ENCODE measurements at places on chromosomes 7 and 10. TPM values are rescaled to one million over a fixed set of nuclear protein-coding genes. Genes with fewer than 3 reads are reported as not detected.
A peak's percentile ranks its signal among the peaks of the same experiment; 100 is the strongest.

- H3K27me3 ChIP-seq: no peaks in the 10 kb centered on the region
- no peak overlapping the region for H3K27ac ChIP-seq
- peaks cover 27% of the 10 kb centered on the region for H3K36me3 ChIP-seq
- H3K4me1 ChIP-seq: no peaks in the 10 kb centered on the region
Observed at GRCh38 chr7:95582578-95583293, 13.6 kb downstream of the PDK4 start.

DNA sequence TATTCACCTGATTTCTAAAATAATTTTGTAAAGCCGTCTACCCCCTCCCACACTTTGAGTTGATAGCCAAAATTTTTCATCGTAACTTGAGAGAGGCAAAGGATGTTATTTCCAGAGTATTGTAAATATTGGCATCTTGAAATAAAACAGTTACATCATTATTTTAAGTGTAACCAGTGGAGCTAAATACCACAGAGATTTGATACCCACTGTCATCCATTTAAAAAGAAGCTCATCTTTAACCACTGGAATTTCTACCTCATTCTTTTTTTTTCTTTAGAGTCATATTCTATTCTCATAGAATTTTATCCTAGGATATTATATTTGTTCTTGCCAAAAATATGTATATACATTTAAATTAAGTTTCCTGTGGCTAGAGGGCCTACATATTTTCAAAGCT, 48.6 kb downstream of the CAMK1D start:
- H3K4me1 ChIP-seq: no peaks in the 10 kb centered on the region
- H3K27ac ChIP-seq: no peak overlapping the region
- H3K4me3 ChIP-seq: no peak overlapping the region
- no peaks in the 10 kb centered on the region for H3K27me3 ChIP-seq
- no peak for DNase-seq

Gene ITPRID1
- not detected for total RNA-seq

Gene SND1
- 154 TPM for total RNA-seq

GRCh38 chr10:71158902-71159301, 53.5 kb upstream of the UNC5B start:
- H3K4me1 ChIP-seq: no peaks in the 10 kb centered on the region
- no peak overlapping the region for H3K27ac ChIP-seq
- no peak for DNase-seq
- H3K27me3 ChIP-seq: no peaks in the 10 kb centered on the region

Gene TPK1
- 15.5 TPM for total RNA-seq

- no peak for DNase-seq
- peaks cover 25% of the 10 kb centered on the region for H3K4me1 ChIP-seq
- no peak overlapping the region for H3K27ac ChIP-seq
- no peak overlapping the region for H3K4me3 ChIP-seq
- H3K27me3 ChIP-seq: peaks cover 7% of the 10 kb centered on the region
Observed at GRCh38 chr7:128268233-128268632, 27.2 kb downstream of the LEP start.

DNA sequence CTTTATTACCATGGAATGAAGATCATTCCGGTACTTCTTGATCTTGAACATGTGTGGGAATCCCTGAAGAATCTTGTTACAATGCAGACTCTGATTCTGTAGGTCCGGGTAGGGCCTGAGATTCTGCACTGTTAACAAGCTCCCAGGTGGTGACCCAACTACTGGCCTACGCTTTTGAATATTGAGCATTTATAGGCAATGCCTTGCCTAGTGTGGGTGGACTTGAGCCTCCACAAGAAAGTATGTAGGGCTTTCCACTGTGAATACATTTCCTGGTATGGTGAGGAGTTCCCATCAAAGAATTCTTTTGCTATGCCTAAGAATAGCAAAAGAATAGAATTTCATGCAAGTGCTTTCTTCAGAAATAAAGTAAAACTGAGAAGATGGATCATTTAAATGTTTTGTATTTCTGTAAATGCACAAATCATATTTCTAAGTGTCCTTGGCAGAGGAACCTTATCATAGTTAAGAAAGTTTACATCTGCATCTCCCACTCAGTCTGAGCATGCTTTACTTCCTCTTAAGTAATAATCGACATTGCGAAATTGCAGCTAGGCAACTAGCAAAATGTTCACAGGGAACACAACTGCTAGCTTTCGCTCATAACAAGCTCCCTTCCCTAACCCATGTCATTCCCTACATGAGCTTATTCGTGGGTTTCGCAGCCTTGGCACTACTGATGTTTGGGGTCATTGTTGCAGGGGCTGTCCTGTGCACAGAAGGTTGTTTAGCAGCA, 71.4 kb downstream of the AHR start:
- H3K36me3 ChIP-seq: no peaks in the 10 kb centered on the region
- no peak for DNase-seq
- no peaks in the 10 kb centered on the region for H3K4me1 ChIP-seq
- no peaks in the 10 kb centered on the region for H3K27me3 ChIP-seq

- no peaks in the 10 kb centered on the region for H3K27me3 ChIP-seq
- DNase-seq: no peak
- H3K4me1 ChIP-seq: no peaks in the 10 kb centered on the region
- H3K36me3 ChIP-seq: no peaks in the 10 kb centered on the region
- H3K4me3 ChIP-seq: no peak overlapping the region
- no peak overlapping the region for H3K27ac ChIP-seq
Observed at GRCh38 chr10:120387326-120387725, 69.7 kb upstream of the PLPP4 start.

GRCh38 chr10:69092959-69093850, 5.3 kb downstream of the SRGN start:
- DNase-seq: peak; percentile 73
- no peaks in the 10 kb centered on the region for H3K4me1 ChIP-seq
- H3K4me3 ChIP-seq: no peak overlapping the region
- no peaks in the 10 kb centered on the region for H3K27me3 ChIP-seq

Gene TSC22D4
- total RNA-seq: 61.5 TPM

- H3K36me3 ChIP-seq: no peaks in the 10 kb centered on the region
- no peaks in the 10 kb centered on the region for H3K4me1 ChIP-seq
- DNase-seq: no peak
- no peak overlapping the region for H3K27ac ChIP-seq
Observed at GRCh38 chr10:124325633-124325914, 93.1 kb downstream of the OAT start.

Gene SPDYE16
- total RNA-seq: 0.31 TPM

GRCh38 chr7:50534690-50535290, 30.4 kb downstream of the DDC start:
- H3K36me3 ChIP-seq: no peaks in the 10 kb centered on the region
- no peaks in the 10 kb centered on the region for H3K27me3 ChIP-seq
- no peak overlapping the region for H3K27ac ChIP-seq

Gene IDI2
- not detected for total RNA-seq

DNA sequence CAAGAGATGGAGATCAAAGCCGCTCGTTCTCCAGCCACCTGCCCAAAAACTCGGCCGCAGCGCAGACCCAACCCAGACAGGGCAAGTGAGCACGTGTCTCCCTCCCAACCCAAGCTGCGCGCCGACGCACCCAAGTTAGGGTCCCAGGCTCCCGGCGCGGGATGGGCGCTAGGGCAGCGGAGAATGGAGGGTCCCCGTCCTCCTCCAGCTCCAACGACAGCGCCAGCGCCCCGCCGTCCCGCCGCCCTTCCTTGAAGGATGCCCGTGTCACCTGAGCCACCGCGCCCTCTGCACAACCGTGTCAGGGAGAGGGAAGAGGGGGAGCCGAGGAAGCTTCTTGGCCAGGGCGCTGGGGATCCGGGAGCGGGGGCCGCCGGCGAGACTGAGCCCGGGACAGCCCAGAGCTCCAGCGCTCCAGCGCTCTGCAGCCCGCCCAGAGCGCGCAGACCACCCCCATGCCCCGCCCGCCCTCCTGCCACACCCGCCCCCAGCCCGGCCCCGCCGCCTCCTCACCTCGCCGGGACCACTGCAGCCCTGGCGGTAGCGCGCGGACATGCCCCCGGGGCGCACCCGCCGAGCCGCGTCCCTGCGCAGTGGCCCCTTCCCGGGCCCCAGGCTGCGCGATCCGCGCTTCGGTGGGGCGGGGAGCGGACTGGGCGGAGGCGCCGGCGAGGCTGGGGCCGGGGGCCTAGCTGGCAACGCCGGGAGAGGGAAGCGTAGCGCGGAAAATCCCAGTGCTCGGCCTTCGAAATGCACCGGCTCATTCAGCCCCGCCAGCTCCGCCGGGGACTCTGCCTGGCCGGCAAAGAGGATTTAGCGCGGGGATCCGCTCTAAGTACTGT, at the start of gene SLC16A12:
TSS of gene SLC16A12 (minus strand) at position 424 of the 842 bp plus-strand sequence. CDS start 73,016 bp downstream, outside the sequence.
- H3K4me3 ChIP-seq: peak within 1 kb of the TSS; percentile 33
- peak; percentile 66 for DNase-seq
- H3K36me3 ChIP-seq: no peaks in the 10 kb centered on the region
- peak within 1 kb of the TSS; percentile 95 for H3K27ac ChIP-seq

DNA sequence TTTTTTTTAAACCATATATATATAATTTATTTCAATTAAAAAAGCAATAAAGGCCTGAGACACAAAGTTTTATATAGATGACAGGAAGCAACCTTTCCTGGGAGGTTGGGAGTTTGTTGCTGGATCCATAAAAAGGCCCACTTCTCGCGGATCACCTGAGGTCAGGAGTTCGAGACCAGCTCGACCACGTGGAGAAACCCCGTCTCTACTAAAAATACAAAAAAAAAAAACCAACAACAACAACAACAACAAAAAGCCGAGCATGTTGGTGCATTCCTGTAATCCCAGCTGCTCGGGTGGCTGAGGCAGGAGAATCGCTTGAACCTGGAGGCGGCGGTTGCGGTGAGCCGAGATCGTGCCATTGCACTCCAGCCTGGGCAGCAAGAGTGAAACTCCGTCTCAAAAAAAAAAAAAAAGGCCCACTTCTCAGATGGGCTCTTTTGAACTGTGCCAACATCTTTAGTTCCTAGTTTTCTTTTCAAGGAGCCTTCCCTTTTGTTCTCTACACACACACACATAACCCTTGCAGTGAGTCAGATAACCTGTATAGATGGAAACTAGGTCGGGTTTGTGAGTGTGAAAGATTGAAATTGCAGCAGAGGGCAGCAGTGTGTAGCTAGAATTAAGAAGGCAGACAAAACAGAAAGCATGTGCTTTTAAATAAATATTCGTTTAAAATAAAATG, 1.2 kb upstream of the SMNDC1 start:
- H3K27me3 ChIP-seq: no peaks in the 10 kb centered on the region
- DNase-seq: no peak
- no peak overlapping the region for H3K4me3 ChIP-seq
- peaks cover 20% of the 10 kb centered on the region for H3K4me1 ChIP-seq

DNA sequence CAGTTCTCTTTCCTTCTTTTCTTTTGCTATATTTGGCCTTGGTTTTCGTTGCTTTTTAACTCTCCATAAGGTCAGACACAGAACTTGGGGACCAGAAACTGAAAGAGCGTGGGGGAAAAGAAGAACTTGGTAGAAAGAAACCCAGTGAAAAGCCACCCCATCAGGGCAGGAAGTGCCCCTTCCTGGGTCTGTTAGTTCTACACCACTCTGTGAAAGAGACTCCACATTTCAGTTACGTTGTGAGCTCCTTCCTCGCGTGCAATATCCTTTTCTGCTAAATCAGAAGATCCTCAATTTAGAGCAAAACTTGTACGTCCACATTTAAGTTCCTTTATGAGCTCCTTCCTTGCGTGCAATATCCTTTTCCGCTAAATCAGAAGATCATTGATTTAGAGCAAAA, 220.6 kb upstream of the FOXK1 start:
- no peaks in the 10 kb centered on the region for H3K27me3 ChIP-seq
- no peak overlapping the region for H3K27ac ChIP-seq
- H3K4me3 ChIP-seq: no peak overlapping the region
- no peak for DNase-seq
- H3K4me1 ChIP-seq: no peaks in the 10 kb centered on the region

GRCh38 chr7:37040330-37040729, 316.0 kb upstream of the AOAH start:
- H3K27me3 ChIP-seq: no peaks in the 10 kb centered on the region
- H3K36me3 ChIP-seq: no peaks in the 10 kb centered on the region
- H3K4me3 ChIP-seq: no peak overlapping the region
- H3K27ac ChIP-seq: no peak overlapping the region
- no peaks in the 10 kb centered on the region for H3K4me1 ChIP-seq

- no peak overlapping the region for H3K4me3 ChIP-seq
- H3K4me1 ChIP-seq: no peaks in the 10 kb centered on the region
- no peaks in the 10 kb centered on the region for H3K36me3 ChIP-seq
- no peak overlapping the region for H3K27ac ChIP-seq
Observed at GRCh38 chr7:51366172-51366728, 49.6 kb upstream of the COBL start.
